ENCODE measurements at places on chromosomes 16 and 17.

- DNase-seq, result no peak
Observed at GRCh38 chr16:66647866-66648265, 43.4 kb downstream of the CMTM3 start.

- DNase-seq, result no peak
Observed at GRCh38 chr17:15893658-15894024, 51.3 kb upstream of the ADORA2B start.

- no peak for DNase-seq
Observed at GRCh38 chr17:59362811-59363205, 31.4 kb downstream of the YPEL2 start.

GRCh38 chr17:38897671-38898290, 27.6 kb upstream of the LASP1NB start:
- DNase-seq, result no peak

- no peak for DNase-seq
Observed at GRCh38 chr17:63445065-63445464, 1.0 kb downstream of the CYB561 start.

DNA sequence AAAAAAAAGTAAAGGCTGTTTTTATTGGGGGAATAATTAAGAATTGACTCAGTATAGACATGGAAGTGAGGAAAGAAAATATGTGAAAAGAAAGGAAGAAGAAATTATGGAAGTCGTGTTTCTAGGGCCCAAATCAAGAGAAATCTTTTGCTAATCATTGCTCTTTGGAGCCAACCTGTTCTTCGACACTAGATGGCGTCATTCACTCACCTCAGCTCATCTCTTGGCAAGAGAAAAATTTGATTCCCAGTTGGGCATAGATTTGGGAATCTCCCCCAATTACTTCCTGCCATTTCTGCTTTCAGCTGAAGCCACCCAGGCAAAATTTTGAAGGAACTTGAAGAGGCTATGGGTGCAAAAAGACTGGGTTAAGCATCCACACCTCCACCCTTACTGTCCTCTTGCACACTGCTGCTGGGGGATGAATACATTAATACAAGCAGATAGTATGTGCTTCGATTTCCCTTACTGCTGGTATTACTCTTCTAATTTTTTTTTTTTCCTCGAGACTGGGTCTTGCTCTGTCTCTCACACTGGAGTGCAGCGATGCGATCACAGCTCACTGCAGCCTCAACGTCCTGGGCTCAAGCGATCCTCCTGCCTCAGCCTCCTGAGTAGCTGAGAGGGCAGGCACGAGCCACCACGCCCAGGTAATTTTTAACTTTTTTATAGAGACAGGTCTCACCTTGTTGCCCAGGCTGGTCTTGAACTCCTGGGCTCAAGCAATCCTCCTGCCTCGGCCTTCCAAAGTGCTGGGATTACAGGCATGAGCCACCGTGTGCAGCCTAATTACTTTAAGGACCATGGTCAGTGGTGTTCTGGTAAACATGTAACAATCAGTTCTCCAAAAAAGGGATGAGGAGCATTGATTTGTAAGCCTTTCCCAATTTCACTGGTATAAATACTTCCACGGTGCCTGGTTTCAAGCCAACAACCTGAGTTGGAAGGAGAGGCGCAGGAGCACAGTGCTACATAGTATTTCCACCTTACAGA, 13.5 kb downstream of the PSMD7 start:
- DNase-seq, result peak; percentile 15

GRCh38 chr17:42311240-42312034, 23.1 kb downstream of the STAT5A start:
- DNase-seq, result no peak

GRCh38 chr16:83923581-83924365, 24.9 kb downstream of the MLYCD start:
- no peak for DNase-seq

GRCh38 chr16:83734136-83734535, 73.6 kb upstream of the HSBP1 start:
- DNase-seq, result no peak

DNA sequence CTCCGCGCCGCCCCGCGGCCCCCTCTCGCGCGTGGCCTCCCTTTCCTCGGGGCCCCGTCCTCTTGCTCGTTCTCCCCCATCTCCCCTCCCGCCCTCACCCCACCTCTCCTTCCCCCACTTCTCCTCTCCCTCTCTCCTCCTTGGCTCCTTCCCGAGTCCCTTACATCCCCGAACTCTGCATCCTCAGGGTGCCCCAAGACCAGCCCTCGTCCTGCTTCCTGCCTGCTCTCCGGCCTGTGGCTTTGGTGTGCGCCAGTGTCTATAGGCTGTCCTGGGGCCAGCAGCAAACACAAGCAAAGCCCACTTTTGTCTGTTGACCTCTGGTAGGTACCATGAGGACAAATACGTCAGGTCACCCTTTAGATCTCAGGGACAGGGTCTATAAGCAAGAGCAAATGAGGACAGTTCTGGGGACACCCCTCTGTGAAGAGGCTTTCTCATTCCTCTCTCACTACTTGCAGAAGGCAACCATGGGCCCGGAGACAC, 284 bp upstream of the COPZ2 start:
- no peak for DNase-seq

DNA sequence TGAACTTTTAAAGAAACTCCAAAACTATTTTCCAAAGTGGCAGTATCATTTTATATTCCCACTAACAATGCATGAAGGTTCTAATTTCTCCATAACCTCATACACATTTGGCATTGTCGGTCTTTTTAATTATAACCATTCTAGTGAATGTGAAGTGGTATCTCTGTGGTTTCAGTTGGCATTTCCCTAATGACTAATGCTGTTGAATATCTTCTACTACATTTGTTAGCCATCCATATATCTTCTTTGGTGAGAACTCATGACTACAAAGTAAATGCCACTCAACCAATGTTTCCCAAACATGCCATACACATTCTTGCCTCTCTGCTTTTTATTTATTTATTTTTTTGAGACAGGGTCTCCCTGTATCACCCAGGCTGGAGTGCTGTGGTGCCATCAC, 31.7 kb upstream of the TAOK1 start:
- no peak for DNase-seq

GRCh38 chr16:85520853-85521521, 92.1 kb upstream of the GSE1 start:
- DNase-seq, result no peak

DNA sequence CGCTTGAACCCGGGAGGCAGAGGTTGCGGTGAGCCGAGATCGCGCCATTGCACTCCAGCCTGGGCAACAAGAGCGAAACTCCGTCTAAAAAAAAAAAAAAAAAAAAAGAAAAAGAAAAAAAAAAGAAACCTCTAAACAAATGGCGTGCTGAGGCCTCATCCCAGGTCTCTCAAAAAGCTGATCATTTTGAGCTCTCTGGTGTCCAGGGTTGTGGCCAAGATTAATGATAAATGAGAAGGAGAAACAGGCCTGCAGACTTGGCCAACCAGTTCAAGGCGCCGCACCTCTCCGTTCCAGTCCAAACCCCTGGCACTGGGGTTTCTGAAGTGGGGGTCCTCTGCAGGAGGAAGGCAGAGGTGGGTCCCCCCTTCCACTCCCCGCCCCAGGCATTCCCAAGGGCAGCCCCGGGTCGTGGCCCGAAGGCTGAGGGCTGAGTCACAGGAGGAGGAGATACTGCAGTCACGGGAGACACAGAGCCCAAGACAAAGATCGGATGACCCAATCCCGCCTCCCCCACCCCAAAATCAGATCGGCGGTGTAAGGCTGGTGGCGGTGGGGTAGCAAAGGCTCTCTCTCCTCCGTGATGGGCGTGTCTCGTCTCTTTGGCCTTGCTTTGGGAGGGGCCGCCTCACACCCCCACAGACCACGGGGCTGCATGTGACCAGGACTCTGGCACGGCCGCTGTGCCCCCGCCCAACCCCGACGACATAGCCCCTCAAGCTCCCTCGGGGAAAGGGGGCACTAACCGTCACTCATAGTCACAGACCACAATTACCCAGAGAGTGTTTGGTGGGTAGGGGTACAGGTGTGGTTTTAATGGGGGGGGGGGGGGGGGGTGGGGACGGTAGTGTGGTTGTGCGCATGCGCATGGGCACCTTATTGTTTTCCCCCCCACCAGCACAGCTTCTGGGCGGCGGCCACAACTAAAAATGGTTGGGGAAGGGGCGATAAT, 1.1 kb downstream of the VAT1 start:
- no peak for DNase-seq

DNA sequence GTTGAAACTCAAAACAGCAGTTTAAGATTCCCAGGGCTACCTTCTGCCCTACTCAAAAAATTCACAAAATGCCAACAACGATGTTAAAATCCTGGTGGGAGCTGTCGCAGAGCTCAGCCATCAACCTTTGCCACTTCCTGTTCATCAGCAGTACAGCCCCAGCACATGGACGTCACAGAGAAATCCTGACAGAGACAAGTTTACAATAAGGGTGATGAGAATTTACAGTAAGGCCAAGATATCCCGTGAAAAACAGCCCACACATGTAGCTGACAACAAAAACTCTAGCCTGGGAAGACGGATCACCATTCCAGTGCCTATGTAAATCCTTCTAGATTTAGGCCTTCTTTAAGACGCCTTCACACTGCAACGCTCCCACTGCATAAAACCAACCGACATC, 18.8 kb downstream of the USP22 start:
- no peak for DNase-seq

GRCh38 chr16:70747703-70748631, 53.0 kb downstream of the VAC14 start:
- no peak for DNase-seq

DNA sequence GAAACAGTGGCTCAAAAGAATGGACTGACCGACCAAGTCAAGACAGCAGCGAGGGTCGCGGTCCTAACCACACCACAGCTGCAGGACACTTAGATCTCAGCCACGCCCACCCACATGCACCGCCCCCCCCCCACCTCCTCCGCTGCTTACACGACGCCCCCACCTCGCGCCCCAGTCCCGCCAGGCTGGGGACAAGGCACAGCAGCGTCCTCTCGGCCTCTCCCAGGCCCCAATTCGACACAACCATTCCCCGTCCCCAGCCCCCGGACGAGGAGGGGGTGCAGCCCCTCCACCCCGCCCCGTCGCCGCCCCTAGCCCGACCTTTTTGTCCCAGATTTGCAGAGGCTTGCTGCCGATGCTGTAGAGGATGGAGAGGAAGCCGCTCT, 477 bp downstream of the CFAP20 start:
- DNase-seq, result no peak

Data from smooth muscle cell of the brain vasculature (primary cell).